ENCODE measurements at places on chromosomes 7 and 10.

GRCh38 chr10:116465546-116465945 is 37.9 kb downstream of the PNLIPRP3 start:
- no peak for DNase-seq

DNA sequence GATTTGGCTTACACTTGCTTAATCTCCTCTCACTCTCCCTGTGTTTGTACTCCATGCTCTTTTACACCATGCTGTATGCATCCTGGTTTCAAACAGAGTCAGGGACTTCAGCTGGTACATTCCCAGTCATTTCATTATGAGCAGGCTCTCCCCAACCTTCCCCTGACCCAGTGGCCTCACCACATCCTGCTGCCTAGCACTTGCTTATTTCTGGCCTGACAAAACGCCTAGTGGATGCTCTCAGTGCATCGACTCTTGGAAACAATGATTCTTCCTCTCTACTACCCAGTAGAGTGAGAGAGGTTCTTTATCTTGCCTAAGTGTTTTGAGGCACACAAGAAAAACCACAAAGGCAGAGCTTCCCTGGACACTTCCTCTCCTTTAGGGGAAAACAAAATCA is 63.4 kb downstream of the CAV1 start:
- no peak for DNase-seq

- DNase-seq = no peak
Measured at GRCh38 chr7:70432567-70433001, 699.4 kb upstream of the GALNT17 start.

- no peak for DNase-seq
Measured at GRCh38 chr10:108716352-108716751, 1207.0 kb downstream of the XPNPEP1 start.

DNA sequence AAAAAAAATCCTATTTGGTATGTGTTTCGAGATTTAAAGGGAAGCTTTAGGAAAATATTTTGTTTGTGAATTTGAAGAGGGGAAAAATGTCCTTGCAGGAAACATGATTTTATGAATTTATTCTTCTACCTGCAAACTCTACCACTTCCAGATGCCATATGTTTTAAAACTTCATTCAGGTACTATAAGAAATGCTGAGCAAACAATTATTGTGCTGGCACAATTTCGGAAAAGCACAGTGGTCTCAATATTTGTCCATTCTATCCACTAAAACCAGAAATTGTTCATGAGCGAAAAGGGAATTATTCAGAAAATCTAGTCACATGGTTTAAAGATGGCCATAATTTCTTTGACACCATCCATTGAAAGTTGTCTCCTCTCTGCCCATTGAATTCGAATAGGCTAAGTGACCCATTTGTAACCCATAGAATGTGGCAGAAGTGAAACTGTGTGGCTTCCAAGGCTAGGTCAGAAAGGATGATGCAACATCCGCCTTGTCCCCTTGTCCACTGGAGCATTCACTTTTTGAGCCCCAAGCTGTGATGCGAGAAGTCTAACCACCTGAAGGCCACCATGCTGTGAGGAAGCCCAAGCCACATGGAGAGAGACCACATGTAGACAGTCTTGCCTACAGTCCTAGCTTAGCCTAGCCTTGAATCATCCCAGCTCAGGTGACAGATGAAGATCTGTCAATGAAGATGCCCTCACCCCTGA is 189.8 kb upstream of the PRKCQ start:
- DNase-seq = no peak

GRCh38 chr7:127995156-127995880 is 35.9 kb downstream of the LRRC4 start:
- DNase-seq = no peak

DNA sequence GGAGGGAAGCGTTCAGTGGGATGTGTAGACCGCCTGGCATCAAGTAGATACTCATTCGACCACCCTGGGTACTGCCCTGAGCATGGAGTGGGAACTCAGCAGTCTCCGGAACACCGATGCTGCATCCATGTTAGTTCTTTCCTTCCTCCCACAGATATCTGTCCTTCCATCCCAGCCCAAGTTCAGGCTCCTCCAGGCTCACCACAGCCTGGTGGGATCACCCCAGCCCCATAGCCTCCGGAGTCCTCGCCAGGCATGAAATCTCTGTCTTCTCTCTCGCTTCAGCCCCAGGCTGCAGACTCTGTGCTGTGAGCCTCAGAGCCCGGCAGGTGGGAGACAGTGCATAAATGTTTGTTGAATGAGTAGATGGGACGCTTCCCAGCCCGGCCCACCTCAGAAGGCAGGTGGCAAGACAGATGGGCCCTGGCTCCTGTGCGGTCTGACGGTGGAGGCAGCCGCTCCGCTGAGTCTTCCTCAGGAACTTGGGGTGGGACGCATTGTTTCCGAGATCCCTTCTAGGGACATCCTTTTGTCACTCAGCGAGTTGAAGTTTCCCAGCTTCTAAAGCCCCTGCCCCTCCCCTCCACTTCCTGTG is 42.9 kb downstream of the ELFN1 start:
- DNase-seq = no peak

DNA sequence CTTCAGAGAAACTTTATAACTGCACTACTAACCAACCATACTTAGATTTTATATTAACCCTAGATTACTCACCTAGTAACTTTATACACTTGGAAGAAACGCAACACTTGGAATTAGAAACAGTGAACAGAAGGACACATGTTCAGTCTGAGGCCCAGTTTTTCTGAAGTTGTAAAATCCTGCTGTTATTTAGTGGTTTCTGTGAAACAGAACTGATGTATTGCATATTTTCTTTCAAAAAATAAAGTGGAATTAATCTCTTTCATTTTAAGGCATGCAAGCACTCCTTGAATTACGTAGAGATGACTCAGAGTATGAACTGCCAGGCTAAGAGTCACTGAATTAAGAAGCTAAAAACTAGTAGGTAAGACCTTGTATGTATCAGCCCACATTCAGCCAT is 215.8 kb downstream of the SKAP2 start:
- DNase-seq = no peak

DNA sequence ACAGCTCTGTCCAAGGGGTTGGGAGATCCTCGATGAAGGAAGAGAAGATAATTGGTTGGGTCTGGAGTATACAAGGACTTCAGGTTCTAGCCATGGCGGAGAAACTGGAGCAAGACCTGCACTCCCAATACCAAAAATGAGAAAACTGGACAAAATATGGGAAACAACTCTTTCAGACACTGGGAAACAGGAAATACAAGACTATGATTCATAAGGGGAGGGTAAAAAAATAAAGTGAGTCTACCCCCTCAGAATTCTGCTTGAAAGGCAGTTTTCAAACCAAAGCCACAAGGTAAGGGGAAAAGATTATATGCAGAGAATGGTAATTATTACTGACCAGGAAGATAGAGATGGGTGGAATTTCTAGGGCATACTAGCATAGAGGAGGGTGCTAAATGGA is 10.2 kb upstream of the SEC61G start:
- no peak for DNase-seq

- no peak for DNase-seq
Measured at GRCh38 chr10:52526251-52526823, 212.3 kb downstream of the DKK1 start.

GRCh38 chr10:29446327-29446726 is 157.5 kb downstream of the LYZL1 start:
- no peak for DNase-seq

GRCh38 chr10:89699581-89700064 is 1.8 kb upstream of the KIF20B start:
- DNase-seq = no peak

- DNase-seq = no peak
Measured at GRCh38 chr7:130154501-130155317, 50.5 kb downstream of the TMEM209 start.

- DNase-seq = no peak
Measured at GRCh38 chr7:97873606-97874005, 1.4 kb upstream of the ASNS start.

DNA sequence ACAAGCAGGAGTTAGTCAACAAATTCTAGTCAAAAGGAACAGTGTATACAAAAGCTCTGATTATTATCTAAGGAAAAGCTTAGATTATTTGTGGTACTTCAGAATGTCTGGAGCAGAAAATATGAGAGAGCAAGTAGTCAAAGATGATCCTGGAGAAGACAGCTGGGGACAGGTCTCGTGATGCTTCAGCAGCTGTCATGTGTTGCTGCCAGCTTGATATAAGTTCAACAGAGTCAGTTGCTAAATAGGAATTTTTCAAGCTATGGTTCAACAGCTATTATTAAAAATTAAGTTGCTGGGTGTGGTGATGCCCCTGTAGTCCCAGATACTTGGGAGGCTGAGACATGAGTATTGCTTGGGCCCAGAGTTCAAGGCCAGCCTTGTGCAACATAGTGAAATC is 240.0 kb upstream of the RHOBTB1 start:
- no peak for DNase-seq

DNA sequence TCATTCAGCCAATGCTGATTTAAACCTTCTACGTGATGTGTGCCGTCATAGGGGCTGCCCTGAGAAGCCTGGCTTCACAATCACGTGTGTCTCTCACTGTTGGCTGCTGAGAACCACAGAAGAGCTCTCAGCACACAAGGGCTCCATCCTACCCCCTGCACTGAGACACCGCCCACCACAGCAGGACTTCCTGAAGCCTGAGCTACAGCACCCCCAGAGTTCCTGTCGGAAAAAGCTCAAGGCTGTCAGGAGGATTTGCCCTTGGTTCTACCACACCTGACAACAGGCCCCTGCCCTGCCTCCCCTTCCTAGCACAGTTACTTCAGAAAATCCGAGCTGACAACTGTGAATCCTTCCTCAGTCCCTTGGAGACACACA is 191.9 kb downstream of the MAD1L1 start:
- no peak for DNase-seq

- no peak for DNase-seq
Measured at GRCh38 chr7:132435016-132435990, 141.0 kb downstream of the PLXNA4 start.

DNA sequence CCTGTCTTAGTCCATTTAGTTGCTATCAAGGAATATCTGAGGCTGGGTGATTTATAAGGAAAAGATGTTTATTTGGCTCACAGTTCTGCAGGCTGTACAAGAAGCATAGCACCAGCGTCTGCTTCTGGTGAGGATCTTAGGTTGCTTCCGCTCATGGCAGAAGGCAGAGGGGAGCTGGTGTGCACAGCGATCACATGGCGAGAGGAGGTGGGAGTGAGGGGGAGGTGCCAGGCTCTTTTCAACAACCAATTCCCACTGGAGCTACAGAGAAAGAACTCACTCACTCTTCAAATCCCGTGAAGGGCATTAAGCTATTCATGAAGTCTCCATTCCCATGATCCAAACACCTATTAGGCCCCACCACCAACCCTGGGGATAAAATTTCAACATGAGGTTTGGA is 371.6 kb downstream of the SH2D4B start:
- no peak for DNase-seq

DNA sequence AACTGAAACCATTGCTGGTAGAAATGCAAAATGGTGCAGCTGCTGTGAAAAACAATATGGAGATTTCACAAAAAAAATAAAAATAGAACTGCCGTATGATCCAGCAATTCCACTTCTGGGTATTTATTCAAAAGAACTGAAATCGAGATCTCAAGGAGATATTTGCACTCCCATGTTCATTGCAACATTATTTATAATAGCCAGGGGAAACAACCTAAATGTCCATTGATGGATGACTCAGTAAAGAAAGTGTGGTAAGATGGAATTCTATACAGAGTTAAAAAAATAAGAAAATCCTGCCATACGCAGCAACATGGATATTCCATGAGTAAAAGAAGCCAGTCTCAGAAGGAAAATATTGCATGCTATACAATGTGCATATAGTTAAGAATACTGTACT is 290.6 kb upstream of the GHITM start:
- no peak for DNase-seq

DNA sequence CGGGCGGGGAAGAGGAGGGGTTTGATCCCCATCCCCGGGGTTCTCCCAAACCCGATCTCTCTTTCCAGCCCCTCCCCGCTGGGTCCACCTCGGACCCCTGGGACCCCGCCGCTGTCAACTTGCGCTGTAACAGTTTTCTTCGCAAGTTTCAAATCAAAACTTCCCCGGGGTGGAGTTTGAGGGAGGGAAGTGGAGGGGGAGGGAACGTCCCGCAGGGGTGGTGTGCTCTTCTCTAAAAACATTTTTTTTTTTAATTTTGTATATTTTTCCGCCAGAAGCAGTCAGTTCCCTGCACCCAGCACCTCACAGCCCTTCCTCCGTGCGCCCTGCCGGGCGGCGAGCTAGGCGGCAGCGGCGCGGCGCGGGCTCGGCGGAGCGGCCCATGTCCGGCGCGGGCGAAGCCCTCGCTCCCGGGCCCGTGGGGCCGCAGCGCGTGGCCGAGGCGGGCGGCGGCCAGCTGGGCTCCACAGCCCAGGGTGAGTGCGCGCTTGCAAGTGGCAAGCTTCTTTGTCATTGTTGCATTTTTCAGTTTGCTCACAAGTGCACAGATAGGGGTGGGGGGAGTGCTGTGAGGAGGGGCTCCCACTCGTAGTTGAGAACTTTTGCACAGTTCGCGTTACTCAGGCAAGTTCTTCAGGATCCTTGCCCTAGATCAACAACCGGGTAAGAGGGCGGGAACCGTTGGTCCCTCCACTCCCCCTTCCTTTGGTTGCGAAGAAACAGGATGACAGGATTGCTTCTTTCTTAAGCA is 933 bp downstream of the MDFIC start:
- peak; percentile 27 for DNase-seq

DNA sequence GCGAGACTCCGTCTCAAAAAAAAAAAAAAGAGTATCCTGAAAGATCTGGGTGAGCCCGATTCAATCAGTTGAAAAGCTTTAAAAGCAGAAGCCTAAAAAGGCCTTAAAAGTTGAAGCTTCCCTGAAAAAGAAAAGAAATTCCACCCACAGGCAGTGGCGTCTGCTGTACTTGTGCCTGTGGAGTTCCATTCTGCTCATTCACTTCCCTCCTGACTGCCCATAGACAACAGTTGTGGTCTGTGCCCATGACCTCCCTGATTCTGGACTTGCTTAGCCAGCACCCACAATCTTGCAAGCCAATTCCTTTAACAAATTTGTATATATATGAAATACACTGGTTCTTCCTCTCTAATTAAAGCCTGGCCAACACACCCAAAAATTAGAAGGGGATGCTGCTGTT is 141.7 kb downstream of the DLG5 start:
- DNase-seq = no peak

GRCh38 chr10:66917104-66917503 is 8.7 kb upstream of the LRRTM3 start:
- DNase-seq = no peak

GRCh38 chr7:151251689-151252560 is 3.4 kb upstream of the SMARCD3 start:
- no peak for DNase-seq

DNA sequence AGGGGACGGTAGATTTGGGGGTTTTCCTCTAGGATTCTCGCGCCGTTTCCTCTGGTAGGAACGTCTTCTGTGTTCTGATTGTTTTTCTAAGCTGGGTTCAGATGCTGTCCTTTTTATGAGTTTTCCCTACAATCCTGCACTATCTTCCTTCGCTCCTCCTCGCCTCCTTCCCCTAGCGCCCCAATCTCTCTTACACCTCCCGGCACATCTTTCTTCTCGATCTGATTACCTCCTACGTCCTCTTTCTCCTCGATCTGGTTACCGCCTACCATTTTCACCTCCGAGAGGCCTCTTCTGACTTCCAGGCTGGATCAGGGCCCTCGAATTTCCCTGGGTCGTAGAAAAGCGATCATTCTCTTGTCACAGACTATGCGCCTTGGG is 413 bp downstream of the BUD31 start:
- no peak for DNase-seq

- DNase-seq = no peak
Measured at GRCh38 chr10:35426657-35427056, 90.3 kb downstream of the CCNY start.
